Stimulated activated CD8-positive, alpha-beta memory T cell treated with anti-CD3 and anti-CD28 coated beads, Interleukin-7, amount 100 ng/mL, for 1 hour (primary cell): ENCODE measurements at places on chromosomes 2 and 18.

DNA sequence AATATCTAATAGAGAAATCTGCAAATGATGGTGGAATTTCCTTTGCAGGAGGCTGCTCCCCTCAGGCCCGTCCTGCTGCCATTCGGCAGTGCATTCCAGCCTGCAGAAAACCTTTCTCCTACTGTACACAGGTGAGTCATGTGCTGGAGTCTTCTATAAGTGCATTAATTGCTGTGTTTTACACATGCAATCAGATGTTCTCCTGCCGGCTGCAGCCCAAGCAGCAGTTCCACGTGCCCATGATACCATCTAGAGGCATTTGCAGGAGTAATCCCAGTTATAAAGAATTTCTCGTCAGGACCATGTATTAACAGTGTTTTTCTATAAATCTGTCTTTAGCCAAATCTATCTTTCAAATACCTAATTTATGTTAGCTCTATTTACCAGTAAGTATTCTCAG, 304.7 kb upstream of the HNMT start:
- no peak for DNase-seq

DNA sequence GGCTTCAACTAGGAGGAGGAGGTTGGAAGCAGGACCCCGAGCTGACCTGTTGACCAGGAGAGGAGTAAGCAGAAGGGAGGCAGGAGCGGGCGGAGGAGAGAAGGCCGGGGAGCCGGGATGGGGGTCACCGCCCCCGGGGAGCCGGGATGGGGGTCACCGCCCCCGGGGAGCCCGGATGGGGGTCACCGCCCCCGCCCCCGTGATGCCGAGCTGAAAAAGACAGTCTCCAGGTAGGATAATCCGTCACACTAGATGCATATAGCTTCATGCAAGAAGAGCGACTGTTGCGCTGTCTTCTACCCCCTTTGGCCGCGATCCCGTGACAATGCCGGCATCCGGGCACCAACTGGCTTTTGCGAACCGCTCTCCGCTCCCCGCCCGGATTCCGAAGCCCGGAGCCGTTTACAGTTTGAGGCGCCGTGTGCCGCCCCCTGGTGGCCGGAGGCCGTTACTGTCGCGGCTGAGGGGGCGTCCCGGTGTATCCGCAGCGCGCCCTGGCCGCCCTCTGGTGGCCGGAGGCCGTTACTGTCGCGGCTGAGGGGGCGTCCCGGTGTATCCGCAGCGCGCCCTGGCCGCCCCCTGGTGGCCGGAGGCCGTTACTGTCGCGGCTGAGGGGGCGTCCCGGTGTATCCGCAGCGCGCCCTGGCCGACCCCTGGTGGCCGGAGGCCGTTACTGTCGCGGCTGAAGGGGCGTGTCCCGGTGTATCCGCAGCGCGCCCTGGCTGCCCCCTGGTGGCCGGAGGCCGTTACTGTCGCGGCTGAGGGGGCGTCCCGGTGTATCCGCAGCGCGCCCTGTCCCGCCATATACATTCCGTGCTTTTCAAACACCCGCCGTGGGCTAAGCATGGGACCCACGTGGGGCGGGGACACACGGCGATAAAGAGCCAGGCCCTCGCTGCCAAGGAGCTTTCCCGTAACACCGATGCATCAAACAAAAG, 89.6 kb downstream of the ACTR3 start:
- no peak for DNase-seq

DNA sequence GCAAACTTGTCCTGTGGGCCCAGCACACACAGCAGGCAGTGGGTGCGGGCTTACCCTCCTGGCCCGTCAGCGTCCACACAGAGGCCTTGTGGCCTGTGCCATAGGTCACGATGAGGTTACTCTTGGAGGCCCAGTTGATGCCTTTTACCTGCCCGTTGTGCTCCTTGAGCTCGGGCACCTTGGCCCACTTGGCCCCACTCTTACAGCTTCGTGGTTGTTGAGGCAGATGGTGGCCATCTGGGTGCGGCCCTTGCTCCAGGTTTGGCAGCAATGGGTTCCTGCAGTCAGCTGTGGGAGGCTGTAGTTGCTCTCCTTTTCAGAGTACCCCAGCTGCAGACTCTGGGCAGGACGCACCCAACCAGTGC, 45.5 kb upstream of the PTH2R start:
- no peak for DNase-seq

DNA sequence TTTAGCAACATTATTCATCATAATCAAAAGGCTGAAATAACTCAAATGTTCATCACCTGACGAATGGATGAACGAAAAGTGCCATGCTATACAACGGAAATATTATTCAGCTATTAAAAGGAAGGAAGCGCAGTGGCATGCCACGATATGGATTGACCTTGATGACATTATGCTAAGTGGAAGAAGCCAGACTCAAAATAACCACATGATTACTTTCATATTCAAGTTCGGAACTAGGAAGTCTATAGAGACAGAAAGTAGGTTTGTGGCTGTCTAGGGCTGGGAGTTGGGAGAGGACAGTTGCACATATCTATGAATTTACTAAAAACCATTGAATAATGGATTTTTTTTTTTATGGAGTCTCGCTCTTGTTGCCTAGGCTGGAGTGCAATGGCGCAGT, 13.4 kb upstream of the PDIA6 start:
- no peak for DNase-seq

GRCh38 chr18:50578030-50578429, 18.1 kb downstream of the MAPK4 start:
- no peak for DNase-seq

- DNase-seq, result no peak
Measured at GRCh38 chr2:201758234-201758633, 22.5 kb downstream of the ALS2 start.

DNA sequence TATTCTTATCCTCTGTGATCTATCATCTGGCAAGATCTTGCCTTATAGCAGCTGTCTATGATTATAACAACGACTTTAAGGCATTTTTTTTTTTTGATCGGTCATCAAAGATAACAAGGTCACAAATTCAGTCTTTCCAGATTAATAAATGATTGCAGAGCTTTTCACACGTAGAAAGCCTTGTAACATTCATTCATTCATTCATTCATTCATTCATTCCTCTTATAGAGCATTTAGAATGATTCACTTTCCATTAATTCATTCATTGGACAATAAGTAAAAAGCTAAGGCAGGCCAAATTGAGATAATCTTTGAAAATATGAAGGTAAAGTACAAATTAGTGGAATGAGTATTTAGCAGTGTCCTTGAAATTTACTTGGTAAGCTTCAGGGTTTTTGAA, 223.7 kb downstream of the NUP35 start:
- DNase-seq, result no peak

DNA sequence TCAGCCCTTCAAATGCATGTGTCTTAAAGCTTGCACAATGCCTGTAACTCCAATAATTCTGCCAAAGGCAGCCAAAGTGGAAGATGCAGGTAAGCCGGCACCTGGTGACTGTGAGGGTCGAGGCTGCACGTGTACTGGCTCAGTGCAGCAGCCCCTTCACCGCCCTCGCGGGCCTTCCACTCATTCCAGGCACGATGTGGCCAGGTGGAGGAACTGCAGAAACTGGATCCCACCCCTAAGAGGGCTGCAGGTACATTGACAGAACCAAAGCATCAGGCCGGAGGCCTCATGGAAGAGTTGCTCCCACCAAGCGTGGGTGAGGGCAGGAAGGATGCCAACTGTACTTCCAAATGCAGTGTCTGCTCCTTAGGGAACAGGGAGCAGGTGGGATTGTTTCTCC, 253.4 kb downstream of the HDAC4 start:
- no peak for DNase-seq

GRCh38 chr2:185475914-185476313, 262.7 kb upstream of the FSIP2 start:
- no peak for DNase-seq
